ENCODE measurements at places on chromosomes 5 and 9. TPM values are rescaled to one million over a fixed set of nuclear protein-coding genes. Genes with fewer than 3 reads are reported as not detected.

Gene HARS2
- polyA plus RNA-seq, result 32.6 TPM

Gene EMB
- polyA plus RNA-seq, result 45.0 TPM

Gene CER1
- polyA plus RNA-seq, result 0.07 TPM

GRCh38 chr5:172168311-172168710 lies 19.7 kb downstream of the STK10 start:
- no peak overlapping the region for H3K27ac ChIP-seq
- H3K27me3 ChIP-seq, result no peaks in the 10 kb centered on the region
- peaks cover 15% of the 10 kb centered on the region for H3K36me3 ChIP-seq
- no peak for DNase-seq

DNA sequence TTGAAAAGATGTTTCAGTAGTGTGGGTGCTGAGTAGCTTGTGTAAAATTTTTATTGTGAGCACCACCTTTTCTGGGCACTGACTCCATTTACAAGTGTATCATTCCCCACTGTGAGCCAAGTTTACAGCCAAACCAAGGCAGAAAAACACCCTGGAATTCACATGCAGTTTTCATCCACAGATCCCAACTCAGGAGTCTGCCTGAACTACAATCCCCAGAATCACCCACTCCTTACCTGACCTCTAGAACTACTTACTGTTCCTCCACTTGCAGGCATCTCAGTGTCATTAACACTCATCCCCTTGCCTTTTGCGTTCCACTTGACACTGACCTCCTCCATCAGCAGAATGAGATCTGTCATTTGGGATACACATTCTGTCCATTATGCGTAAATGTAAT lies 2042.6 kb upstream of the CDH6 start:
- no peaks in the 10 kb centered on the region for H3K27me3 ChIP-seq
- DNase-seq, result no peak
- no peaks in the 10 kb centered on the region for H3K4me1 ChIP-seq

GRCh38 chr9:136143215-136144001 lies 24.7 kb upstream of the TMEM250 start:
- no peaks in the 10 kb centered on the region for H3K4me1 ChIP-seq
- H3K27me3 ChIP-seq, result peaks cover 39% of the 10 kb centered on the region
- no peak for DNase-seq
- no peak overlapping the region for H3K4me3 ChIP-seq
- no peak overlapping the region for H3K27ac ChIP-seq
- no peaks in the 10 kb centered on the region for H3K36me3 ChIP-seq

DNA sequence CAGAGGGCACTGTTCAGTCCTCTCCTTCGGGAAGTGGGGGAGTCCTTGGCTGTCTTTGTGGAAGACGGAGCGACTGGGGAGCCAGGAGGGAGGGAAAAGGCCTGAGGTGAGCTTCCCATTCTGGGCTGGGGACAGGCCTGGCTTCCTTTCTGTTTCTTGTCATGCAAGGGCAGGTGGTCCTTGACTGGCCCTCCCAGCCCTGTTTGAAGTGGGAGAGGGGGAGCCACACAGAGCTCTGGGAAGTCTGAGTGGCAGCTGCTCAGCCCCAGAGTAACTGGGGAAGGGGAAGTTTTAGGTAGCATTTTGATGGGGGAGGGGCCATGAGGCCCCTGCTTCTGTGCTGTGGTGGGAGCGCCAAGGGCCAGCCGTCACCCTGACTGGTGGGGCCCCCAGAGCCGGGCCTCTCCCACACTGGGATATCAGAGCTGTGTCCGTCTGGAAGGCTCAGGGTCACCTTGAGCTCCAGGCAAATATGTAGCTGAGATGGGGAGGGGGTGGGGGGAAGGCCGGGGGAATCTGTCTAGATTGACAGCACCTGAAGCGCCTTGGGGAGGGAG lies 6.5 kb downstream of the UNC5A start:
- no peak overlapping the region for H3K27ac ChIP-seq
- no peaks in the 10 kb centered on the region for H3K4me1 ChIP-seq
- DNase-seq, result no peak

DNA sequence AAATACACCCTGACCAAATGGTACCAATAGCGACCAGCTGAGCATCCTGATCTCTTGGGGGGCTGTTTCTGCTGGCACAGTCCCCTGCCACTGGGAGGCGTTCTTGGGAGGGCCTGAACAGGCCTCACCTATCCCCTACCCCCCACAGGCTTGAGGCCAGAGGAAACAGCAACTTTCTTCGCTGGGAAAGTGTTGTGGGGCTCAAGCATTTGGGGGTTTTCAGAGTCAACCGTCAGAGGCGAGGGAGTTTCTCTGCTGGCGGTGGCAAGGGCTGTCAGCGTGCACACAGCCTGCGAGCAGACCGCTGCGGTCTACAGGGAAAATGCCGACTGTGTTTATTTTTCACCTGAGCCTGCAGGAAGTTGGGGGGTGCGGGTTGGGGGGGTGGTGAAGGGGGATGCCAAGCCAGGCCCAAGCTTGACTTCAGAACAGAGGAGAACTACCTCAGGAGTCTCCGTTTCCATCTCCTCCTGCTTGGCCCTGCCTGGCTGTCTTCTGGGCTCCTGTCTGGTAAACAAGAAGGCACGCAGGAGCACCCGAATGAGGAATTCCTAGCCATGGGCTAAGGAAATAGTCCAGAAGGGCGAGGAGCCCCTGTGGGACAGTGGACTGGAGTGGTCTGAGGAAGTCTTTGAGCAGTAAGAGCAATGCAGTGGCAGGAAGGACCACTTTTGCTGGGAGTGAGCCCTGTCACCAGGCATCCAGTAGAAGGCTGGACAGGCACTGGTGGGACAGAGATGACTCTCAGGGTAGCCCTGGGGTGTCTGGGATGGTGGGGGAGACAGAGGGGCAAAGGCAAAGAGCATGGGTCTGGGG lies 18.1 kb downstream of the TCF7 start:
- peak overlapping the region; percentile 43 for H3K4me3 ChIP-seq
- H3K36me3 ChIP-seq, result peaks cover 98% of the 10 kb centered on the region
- DNase-seq, result no peak
- peak overlapping the region; percentile 82 for H3K27ac ChIP-seq
- peaks cover 100% of the 10 kb centered on the region for H3K4me1 ChIP-seq

All from thymus (tissue), 14 donors.